ENCODE measurements at places on chromosomes 12 and 14.
A peak's percentile ranks its signal among the peaks of the same experiment; 100 is the strongest.

- DNase-seq = no peak
Observed at GRCh38 chr14:69640931-69641330, 29.5 kb downstream of the SUSD6 start.

- DNase-seq = no peak
Observed at GRCh38 chr12:113263431-113263963, 42.2 kb downstream of the TPCN1 start.

DNA sequence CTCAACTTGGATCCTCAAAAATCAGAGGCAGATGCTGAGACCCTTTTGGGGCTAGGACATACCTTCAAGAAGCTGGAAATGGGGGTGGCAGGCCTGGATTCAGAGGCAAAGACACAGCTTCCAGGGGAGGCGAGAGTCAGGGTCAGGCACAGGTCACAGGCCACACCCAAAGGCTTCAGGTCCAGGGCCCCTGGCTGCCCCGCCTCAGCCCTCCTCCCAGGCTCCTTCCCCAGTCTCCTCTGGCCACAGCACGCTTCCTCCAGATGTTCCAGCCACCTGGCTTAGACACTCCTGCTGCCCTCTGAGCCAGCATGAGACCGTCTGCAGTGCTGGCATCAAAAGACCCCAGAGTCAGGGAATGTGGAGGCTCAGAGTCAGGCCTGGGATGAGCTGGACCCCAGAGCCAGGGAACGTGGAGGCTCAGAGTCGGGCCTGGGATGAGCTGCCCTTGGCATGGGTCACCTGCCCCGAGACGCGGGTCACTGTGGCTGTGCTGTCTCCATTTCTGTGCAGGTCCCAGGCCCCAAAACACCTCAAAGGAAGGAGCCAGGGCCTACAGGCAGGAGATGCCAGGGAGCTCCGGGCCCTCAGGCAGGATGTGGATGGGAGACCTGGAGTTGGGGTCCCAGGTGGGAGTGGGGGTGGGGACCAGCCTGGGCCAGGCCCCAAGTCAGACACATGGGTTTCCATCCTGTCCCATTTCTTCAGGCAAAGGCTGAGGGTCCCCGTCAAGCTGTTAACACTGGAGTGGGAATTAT, 58.9 kb downstream of the DIO3 start:
- no peak for DNase-seq

GRCh38 chr12:9065607-9065856, 50.2 kb downstream of the A2M start:
- no peak for DNase-seq

GRCh38 chr14:57607086-57607485, 113.4 kb upstream of the CCDC198 start:
- no peak for DNase-seq

GRCh38 chr14:54782751-54783659, 119.6 kb downstream of the GCH1 start:
- no peak for DNase-seq

DNA sequence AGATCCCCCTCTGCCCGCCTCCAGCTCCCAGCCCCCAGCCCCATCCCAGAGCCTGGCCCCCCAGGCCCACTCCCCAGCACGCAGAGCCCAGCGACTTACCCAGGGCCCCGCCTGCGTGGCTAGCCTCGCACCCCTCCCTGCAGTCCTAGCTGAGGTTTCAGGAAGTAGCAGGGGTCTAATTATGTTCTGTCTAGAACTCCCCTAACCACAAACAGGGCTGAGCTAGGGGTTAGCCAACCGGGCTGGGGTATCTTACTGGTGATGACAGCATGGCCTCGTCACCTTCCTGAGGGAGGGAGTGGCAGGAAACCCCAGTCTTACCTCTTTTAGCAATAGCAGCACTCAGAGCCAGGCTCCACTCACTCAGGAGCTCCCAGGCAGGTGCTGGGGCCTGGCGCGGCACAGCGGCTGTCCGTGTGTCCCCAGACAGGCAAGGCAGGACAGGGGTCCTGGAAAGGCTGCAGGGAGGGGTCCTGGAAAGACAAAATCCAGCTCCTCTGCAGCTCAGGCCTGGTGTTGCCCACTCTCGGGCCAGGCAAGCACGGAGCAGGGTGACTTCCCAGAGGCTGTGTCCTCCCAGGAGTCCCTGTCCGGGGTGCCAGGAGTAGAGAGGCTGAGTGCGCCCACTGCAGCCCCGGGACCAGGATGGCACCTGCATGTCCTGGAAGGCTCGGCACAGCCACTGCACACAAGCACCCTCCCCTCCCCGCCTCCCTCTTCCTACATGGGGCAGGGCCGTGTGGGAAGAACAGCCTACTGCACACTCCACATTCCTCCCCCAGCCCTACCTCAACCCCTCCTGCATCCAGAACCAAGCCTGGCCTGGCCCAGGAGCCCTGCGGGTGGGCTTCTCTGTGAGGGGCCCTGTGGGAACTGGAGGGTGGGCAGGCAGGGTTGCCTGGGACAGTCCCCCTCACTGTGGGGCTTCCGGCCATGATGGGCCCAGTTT, at the start of gene GPR132:
Gene GPR132 (minus strand): TSS at position 151 of the 949 bp plus-strand sequence. CDS start 10,010 bp downstream, outside the sequence.
- DNase-seq = no peak

GRCh38 chr14:59997449-59997848, 77.5 kb downstream of the LRRC9 start:
- peak; percentile 9 for DNase-seq

All from NCI-H1436 treated with DMSO at 0.1 percent for 48 hours (cell line).